ENCODE measurements at places on chromosomes 11 and 22.

- no peak for DNase-seq
Observed at GRCh38 chr11:104073950-104074705, 37.7 kb downstream of the DDI1 start.

DNA sequence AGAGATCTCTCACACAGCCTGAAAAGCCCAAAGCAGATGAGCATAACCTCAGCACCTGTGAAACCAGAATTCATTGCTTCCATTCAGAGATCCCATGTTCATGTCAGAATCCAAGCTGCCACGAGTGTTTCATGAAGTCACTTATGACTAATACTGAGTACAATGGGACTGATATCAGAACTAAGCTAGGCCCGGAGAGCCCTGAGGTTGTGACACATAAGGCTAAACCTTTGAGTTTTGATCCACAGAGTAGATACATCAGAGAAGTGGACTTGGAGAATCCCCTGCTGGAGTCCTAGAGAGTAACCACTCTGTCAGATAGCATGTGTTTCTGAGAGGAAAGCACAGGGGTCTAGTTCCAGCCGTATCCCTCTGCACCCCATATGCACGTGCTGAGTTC is 890 bp upstream of the GLYATL1 start:
- DNase-seq: no peak

- no peak for DNase-seq
Observed at GRCh38 chr22:20595461-20595860, 88.1 kb downstream of the MED15 start.

GRCh38 chr11:114082415-114082748 is 22.9 kb downstream of the ZBTB16 start:
- DNase-seq: no peak

- no peak for DNase-seq
Observed at GRCh38 chr11:78643676-78644056, 69.0 kb upstream of the NARS2 start.

DNA sequence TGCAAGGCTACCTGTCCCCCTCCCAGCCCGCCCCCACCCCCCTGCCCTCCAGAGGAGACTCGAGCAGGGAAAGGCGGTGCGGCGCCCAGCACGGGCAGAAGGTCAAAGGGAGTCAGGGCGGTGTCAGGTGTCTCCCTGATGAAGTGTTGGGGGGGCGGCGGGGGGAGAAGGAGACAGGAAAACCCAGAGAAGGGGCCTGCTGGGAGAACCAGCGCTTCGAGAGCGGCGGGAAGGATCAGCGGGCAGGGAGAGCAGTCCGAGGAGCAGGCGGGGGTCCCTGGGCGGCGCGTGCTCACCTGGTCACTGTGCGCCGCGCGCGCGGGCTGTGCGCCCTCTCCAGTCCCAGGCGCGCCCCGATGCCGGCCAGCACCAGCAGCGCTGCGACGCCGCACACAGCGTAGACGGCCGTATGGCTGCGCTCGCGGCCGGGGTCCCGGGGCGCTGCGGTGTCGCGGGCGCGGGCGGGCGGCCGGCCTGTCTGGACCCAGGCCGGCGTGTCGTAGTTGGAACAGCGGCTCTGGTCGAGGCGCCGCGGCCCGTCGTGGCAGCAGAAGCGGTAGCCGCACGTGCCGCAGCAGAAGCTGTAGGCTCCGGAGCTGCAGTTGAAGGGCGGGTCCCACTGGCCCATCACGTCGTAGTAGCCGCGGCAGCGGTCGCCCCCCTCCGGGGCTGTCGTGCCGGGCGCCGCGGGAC is 886 bp downstream of the SHISA8 start:
- DNase-seq: no peak

DNA sequence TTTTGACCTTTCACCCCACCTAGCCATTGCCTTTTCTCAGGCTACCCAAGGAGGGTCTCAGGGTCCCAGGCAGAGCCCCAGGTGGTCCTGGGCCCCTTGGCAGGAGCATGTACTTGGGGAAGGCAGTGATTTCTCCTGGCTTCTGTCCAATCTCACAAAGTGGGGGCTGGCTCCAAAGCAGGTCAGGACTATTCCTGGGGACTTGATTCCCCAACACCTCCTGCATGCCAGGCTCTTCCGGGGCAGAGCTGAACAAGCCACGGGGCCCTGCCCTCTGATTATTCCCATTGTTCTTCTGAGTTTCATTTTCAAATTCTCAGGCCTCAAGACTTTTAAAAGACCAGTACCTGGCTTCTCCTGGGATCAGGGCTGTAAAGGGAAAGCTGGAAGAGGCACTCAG is 1.5 kb upstream of the TCF20 start:
- DNase-seq: no peak

GRCh38 chr11:67406420-67406968 is 2.6 kb downstream of the TBC1D10C start:
- no peak for DNase-seq

DNA sequence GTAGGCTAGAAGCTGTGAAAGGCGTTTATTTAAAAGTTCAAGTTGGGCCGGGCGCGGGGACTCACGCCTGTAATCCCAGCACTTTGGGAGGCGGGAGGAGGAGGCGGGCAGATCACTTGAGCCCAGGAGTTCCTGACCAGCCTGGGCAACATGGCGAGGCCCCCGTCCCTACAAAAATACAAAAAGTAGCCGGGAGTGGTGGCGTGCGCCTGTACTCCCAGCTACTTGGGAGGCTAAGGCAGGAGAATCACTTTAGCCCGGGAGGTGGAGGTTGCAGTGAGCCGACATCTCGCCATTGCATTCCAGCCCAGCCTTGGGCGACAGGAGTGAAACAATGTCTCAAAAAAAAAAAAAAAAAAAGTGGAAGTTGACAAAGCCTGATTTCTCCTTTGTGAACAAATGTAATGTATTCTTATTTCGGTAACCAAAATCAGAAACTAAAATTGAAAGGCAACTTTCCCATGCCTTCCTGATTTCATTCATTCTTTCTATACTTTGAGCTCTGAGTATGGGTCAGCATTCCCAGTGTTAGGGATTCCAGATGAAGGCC is 825 bp downstream of the PTPMT1 start:
- DNase-seq: no peak

- DNase-seq: no peak
Observed at GRCh38 chr22:50739894-50740293, 1.9 kb downstream of the ACR start.
